HepG2 (cell line): ENCODE measurements at places on chromosomes 3 and 15. TPM values are rescaled to one million over a fixed set of nuclear protein-coding genes. Genes with fewer than 3 reads are reported as not detected.

The SHC4 gene
- 0.04 TPM in 2 replicates for total RNA-seq

The PPCDC gene
- total RNA-seq, result 9.9 and 12.3 TPM in 2 replicates

DNA sequence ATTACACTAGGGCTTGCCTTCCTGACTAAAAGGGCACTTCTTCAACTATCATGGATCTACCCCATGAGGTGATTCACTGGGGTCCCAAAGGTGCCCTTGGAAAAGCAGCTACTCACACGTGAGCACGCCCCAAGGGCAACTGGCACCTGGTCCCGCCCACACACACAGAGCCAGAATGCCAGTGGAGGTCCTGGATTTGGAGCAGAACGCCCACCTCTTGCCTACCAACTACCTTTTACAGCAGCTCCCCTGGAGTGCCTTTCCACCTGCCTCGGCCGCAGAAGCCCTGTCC lies 1.8 kb upstream of the CTDSPL start:
- no peak overlapping the region for H3K4me3 ChIP-seq
- H3K36me3 ChIP-seq, result no peaks in the 10 kb centered on the region; the same call in 1 of the 2 replicates
- no peak for DNase-seq
- H3K27ac ChIP-seq, result peak overlapping the region; percentile 47
- H3K27me3 ChIP-seq, result no peaks in the 10 kb centered on the region

DNA sequence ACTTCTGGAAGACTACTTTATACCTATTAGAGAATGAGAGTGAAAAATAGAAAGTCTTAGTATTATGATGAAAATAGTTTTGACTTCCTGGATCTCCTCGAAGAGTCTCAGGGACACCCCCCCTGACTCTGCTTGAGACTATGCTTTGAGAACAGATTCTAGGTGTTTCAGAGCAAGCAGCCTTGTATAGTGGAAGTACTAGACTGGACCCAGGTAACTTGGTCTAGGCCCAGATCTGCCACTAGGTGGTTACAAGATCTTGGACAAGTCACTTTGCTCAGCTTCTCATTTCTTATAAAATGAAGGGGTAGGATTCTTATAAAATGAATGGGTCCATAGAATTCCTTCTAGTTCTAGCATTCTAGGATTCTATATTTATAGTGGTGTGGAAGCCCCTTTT lies 9.1 kb downstream of the ABHD5 start:
- no peak overlapping the region for H3K27ac ChIP-seq
- H3K27me3 ChIP-seq, result no peaks in the 10 kb centered on the region
- no peak overlapping the region for H3K4me3 ChIP-seq
- DNase-seq, result no peak

GRCh38 chr3:119042162-119042561 lies 7.5 kb upstream of the IGSF11 start:
- no peak overlapping the region for H3K4me3 ChIP-seq
- no peak overlapping the region for H3K27ac ChIP-seq
- no peak for DNase-seq
- H3K27me3 ChIP-seq, result no peaks in the 10 kb centered on the region

GRCh38 chr15:42012928-42013482 lies 7.8 kb downstream of the PLA2G4E start:
- no peak for DNase-seq
- H3K4me3 ChIP-seq, result no peak overlapping the region
- peaks cover 9% of the 10 kb centered on the region for H3K4me1 ChIP-seq
- H3K27ac ChIP-seq, result no peak overlapping the region

- no peak overlapping the region for H3K4me3 ChIP-seq
- H3K27ac ChIP-seq, result no peak overlapping the region
- H3K36me3 ChIP-seq, result no peaks in the 10 kb centered on the region
These were observed 8.0 kb downstream of the CSPG4 start for GRCh38 chr15:75704618-75705017.

DNA sequence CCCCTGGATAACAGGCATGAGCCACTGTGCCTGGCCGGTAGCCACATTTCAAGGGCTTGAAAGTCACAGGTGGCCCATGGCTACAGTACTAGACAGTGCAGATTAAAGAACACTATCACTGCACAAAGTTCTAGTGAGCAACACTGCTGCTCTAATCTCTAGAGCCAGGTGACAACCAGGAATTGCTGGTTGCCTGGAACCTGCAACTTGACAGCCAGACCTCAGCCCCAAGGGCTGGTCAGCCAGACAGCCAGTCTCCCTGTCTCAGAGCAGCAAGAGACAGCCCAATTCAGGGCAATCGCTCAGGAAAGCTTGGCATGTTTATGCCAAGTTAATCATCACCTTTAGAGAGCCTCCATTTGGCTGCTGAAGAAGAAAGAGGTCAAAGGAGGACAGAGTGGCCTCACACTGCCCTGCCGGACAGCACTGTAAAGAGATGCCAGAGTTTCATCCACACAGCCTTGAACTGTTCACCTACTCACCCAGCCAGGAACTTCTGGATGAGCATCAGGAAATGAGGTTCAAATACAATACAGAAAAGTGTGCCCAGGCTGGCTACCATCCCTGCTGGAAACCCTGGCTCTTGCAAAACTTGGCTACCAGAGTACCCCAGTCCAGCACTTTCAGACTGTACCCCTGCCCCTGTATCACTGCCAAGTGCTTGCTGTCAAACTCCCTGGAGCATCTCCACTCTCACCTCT lies 6.0 kb downstream of the CCDC12 start:
- H3K27ac ChIP-seq, result peak overlapping the region; percentile 74
- DNase-seq, result peak; percentile 96
- H3K4me3 ChIP-seq, result no peak overlapping the region
- peaks cover 23% of the 10 kb centered on the region for H3K36me3 ChIP-seq

- H3K27ac ChIP-seq, result no peak overlapping the region
- no peaks in the 10 kb centered on the region for H3K36me3 ChIP-seq
- H3K27me3 ChIP-seq, result no peaks in the 10 kb centered on the region
These were observed 183.3 kb upstream of the LRRC3B start for GRCh38 chr3:26438981-26439884.

- peak; percentile 96 for DNase-seq
- H3K4me3 ChIP-seq, result no peak overlapping the region
- peak overlapping the region; percentile 90 for H3K27ac ChIP-seq
- peaks cover 69% of the 10 kb centered on the region for H3K4me1 ChIP-seq
- H3K27me3 ChIP-seq, result no peaks in the 10 kb centered on the region
These were observed 72.1 kb upstream of the FNDC3B start for GRCh38 chr3:171967137-171967783.

DNA sequence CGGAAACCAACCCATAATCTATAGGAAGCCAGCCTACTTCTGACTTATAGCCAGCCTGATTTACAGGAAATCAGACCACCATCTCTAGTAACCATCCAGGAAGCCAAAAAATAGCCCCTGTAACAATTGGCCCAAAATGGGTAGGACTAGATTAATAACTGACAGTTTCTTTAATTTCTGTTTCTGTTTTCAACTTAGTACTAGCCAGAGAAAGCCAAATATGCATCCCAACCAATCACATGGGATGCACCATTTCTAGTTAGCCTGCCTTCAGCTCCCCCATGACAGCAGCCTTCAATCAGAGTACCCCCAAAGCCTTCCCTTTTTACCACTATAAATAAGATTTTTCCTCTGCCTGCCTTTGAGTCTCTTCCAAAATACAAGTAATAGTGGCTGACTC lies 239.1 kb upstream of the GADL1 start:
- H3K36me3 ChIP-seq, result no peaks in the 10 kb centered on the region
- H3K4me3 ChIP-seq, result no peak overlapping the region
- H3K27ac ChIP-seq, result no peak overlapping the region

DNA sequence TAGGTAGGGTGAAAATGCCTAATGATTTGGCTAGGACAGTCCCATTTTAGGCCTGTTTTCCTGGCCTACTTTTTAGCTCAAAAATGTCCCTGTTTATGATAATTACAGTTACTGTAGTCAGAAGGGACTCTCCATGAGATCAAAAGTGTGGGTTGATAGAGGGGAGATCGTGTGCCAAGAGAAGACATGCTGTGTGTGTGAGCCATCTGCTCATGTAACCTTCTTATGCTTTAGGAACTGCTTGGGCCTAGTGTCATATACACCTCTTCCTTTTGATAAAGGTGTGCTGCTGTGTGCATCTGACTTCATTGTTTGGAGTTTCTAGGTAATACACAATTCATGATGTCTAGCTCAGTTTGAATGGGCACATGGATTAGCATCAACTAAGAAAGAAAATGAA lies 786.5 kb downstream of the PDCD6IP start:
- no peak overlapping the region for H3K27ac ChIP-seq
- no peak overlapping the region for H3K4me3 ChIP-seq
- no peak for DNase-seq
- no peaks in the 10 kb centered on the region for H3K36me3 ChIP-seq

DNA sequence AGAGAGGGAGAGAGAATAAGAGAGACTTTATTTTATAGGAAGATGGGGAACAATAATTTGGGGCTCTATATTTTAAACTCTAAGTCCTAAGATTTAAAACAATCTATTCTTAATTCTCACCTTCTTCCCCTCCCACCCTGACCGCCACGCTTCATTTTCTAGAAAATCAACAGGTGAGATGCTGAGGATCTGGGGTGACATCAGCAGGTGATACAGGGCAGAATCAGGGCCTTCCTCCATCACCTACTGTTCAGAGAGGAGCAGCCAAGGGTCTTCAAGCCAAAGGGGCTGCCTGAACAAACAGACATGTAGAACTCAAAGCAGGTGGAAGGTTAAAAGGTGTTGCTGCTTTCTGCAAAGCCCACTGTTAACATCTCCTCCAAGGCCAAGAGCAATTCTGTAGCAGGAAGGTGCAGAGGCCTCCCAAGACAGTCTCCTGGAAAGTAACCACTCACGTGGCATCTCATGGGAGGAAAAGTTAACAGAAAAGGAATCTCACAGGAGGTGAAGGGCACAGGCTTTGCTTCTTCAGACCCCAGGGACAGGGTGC lies 183.6 kb upstream of the TLE3 start:
- no peaks in the 10 kb centered on the region for H3K4me1 ChIP-seq
- H3K27ac ChIP-seq, result no peak overlapping the region
- no peak for DNase-seq

GRCh38 chr3:17151598-17152373 lies 267.0 kb downstream of the PLCL2 start:
- no peaks in the 10 kb centered on the region for H3K4me1 ChIP-seq
- H3K27me3 ChIP-seq, result no peaks in the 10 kb centered on the region
- no peaks in the 10 kb centered on the region; the same call in 1 of the 2 replicates for H3K36me3 ChIP-seq
- H3K4me3 ChIP-seq, result no peak overlapping the region
- H3K27ac ChIP-seq, result no peak overlapping the region

- peak overlapping the region; percentile 80 for H3K27ac ChIP-seq
- no peaks in the 10 kb centered on the region for H3K27me3 ChIP-seq
- DNase-seq, result peak; percentile 91
- peaks cover 40% of the 10 kb centered on the region for H3K4me1 ChIP-seq
These were observed 10.3 kb downstream of the CHP1 start for GRCh38 chr15:41241221-41241964.

- H3K27me3 ChIP-seq, result peaks cover 1% of the 10 kb centered on the region; the same call in 1 of the 2 replicates
- DNase-seq, result no peak
- peaks cover 7% of the 10 kb centered on the region; the same call in 1 of the 2 replicates for H3K4me1 ChIP-seq
- no peak overlapping the region for H3K4me3 ChIP-seq
These were observed 10.8 kb upstream of the INSYN1 start for GRCh38 chr15:73763931-73764330.

- no peaks in the 10 kb centered on the region for H3K4me1 ChIP-seq
- H3K27me3 ChIP-seq, result no peaks in the 10 kb centered on the region
- DNase-seq, result no peak
- H3K4me3 ChIP-seq, result no peak overlapping the region
- H3K27ac ChIP-seq, result no peak overlapping the region
These were observed 31.4 kb upstream of the TIPARP start for GRCh38 chr3:156642750-156643728.

GRCh38 chr15:39388118-39388517 lies 192.8 kb upstream of the THBS1 start:
- peaks cover 16% of the 10 kb centered on the region for H3K4me1 ChIP-seq
- H3K27ac ChIP-seq, result no peak overlapping the region
- H3K36me3 ChIP-seq, result no peaks in the 10 kb centered on the region
- peak; percentile 76 for DNase-seq
- no peaks in the 10 kb centered on the region for H3K27me3 ChIP-seq

DNA sequence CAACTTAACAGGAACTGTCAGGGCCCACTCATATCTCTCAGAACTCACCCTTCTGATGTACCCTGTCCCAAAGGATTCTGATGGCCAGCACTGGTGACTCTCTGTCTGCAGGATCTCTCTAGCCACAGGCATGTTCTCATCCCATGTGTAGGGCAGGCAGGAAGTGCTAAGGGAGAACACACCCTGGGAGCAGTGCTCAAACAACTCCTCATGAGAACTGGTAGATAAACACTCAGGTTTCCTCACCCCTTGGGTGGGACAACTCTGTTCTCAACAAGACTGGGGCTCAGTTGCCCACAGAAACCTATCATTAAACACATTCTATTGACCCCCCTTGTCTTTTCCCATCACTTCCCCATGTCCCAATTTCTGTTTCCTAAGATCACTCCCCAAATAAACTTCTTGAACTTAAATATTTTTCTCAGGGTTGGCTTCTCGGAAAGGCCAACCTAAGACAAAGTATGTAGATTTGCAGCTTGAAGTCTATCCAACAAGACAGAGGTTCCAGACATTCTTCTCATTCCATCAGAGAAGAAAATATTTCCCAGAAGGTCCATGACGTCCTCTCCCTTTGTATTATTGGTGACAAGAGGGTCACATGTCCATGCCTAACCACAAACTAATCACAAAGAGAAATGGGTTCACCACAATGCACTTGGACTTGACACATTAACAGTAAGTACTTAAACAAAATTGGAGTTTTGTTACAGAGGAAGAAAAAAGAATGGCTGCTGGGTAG lies 276.6 kb upstream of the GADL1 start:
- H3K4me3 ChIP-seq, result no peak overlapping the region
- no peaks in the 10 kb centered on the region for H3K27me3 ChIP-seq
- no peak for DNase-seq

- no peaks in the 10 kb centered on the region for H3K36me3 ChIP-seq
- DNase-seq, result no peak
- H3K4me1 ChIP-seq, result no peaks in the 10 kb centered on the region
- H3K27ac ChIP-seq, result no peak overlapping the region
- no peaks in the 10 kb centered on the region for H3K27me3 ChIP-seq
- no peak overlapping the region for H3K4me3 ChIP-seq
These were observed 128.8 kb upstream of the ZBTB20 start for GRCh38 chr3:115275896-115276295.

DNA sequence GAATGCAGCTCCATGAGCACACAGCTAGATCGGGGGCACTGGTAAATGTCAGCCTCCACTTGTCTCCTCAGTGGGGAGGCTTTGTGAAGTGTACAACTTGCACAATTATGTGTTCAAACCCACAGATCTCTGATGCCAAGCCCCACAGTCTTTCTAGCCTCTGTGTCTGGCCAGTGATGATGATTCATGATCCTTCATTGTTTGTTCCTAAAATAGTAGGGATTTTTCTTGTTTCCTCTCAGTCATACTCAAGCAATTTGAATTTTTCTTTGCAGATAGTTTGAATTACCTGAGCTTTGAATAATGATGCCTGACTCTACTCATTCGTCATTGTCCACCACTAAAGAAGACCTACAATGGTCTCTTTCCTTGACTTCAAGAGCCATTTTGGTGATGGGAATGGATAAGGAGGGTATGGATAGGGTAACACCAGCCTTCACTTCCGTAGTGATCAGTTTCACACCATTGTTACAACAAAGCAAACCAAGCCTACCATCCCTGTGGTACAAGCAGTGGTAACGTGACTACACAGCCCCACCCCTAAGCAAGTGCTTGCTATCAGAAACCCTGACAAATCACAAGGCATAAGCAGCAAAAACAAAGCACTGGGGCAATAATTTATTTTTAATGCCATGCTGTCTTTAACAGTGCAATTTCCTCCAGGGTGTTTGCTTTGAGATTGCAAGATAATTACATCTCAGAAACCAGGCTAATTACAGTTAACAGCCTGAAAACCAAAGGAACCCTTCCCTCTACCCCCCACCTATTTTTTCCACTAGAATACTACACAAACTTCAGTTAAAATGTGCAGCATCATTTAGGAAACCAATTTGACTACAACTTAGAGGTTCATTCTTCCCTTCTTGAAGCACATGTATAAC lies 114.1 kb upstream of the PPP2R3A start:
- H3K4me1 ChIP-seq, result no peaks in the 10 kb centered on the region
- H3K27me3 ChIP-seq, result no peaks in the 10 kb centered on the region
- H3K36me3 ChIP-seq, result no peaks in the 10 kb centered on the region
- no peak overlapping the region for H3K4me3 ChIP-seq
- H3K27ac ChIP-seq, result no peak overlapping the region
